ENCODE measurements at places on chromosomes 6 and 20. TPM values are rescaled to one million over a fixed set of nuclear protein-coding genes. Genes with fewer than 3 reads are reported as not detected.
A peak's percentile ranks its signal among the peaks of the same experiment; 100 is the strongest.

DNA sequence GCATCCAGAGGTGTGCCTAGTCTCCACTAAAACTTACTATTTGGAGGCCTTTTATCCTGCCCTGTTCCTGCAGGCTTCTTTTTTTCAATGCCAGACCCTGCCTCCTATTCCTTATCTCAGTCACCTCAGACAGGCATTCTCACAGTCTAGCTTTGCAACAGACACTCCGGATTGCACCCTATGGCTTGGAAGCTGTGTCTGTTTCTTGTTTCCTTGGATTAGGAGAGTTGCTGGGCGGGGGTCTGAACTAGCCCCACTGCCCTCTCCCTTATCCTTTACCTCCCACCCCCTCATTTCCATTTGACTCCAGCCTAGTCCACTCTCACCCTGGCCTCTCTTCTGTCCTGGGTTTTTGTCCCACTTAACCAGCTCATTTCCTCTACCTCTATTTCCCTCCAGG is 228.1 kb upstream of the CITED2 start:
- no peak for DNase-seq

The NKAIN4 gene
- not detected for total RNA-seq

GRCh38 chr20:16124491-16124890 is 448.8 kb downstream of the KIF16B start:
- no peak for DNase-seq

DNA sequence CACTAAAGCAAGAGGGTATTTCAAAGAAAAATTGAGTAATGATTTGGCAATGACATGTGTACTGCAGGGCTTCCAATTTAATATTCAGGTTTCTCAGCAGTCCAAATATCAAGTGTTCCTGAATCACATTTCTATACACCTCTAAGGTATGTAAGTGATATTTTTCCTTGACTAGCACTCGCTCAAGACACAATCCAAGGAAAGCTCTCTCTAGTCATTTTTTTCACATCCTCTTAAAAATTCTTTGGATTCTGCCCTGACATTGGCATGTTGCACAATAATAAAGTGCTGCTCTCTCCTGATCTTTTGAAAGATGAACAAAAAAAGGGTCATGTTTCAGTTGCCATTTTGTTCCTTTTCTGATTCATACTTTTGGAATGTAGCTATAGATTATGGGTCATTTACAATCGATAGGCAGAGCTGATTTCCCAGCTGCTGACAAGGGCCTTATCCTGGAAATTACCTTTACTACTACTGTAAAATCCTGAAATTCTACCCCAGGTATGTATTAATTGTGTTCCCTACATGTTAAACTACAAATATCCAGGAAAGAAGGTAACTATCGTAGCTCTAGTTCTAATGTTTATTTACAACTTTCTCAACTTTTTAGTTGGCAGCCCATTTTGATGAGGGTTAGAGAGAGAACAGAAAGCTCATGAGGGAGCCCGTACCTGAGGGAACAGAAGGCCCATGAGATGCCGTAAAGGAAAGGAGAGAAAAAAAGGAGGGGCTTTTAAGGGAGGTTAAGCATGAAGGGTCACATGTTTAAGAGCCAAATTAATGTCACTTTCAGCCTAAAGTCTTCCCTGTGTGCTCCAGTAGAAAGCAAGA is 22.2 kb upstream of the ADGRG6 start:
- no peak for DNase-seq

The SSTR4 gene
- not detected for total RNA-seq

The CTAGE9 gene
- not detected for total RNA-seq

- no peak for DNase-seq
These were observed 111.1 kb downstream of the TBC1D32 start for GRCh38 chr6:121223212-121223611.

DNA sequence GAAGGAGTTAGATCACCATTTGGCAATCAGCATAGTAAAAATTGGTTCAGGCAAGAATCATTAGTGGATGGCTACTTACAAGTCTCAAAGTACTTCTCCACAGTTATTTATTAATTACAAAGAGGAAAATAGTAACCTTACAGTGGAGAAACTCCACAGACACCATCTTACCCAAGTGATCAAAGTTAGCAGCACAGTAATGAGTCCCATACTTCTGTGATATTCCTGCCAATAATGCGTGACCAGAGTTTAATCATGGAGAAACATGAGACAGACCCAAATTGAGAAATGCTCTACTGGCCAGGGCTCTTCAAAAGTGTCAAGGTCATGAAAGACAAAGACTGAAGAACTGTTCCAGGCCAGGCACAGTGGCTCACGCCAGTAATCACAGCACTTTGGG is 9.5 kb downstream of the TBC1D7 start:
- no peak for DNase-seq

The ALDH8A1 gene
- total RNA-seq: 4.1 TPM

- DNase-seq: peak; percentile 89
These were observed 8.6 kb upstream of the BTNL2 start for GRCh38 chr6:32415521-32416019.

- DNase-seq: no peak
These were observed 2.0 kb downstream of the LRRC1 start for GRCh38 chr6:53796791-53797190.

GRCh38 chr20:14667226-14667625 is 329.8 kb upstream of the FLRT3 start:
- DNase-seq: no peak

The ME1 gene
- total RNA-seq: 10.9 TPM

- no peak for DNase-seq
These were observed 375.8 kb downstream of the THBS2 start for GRCh38 chr6:168877821-168878282.

The HLA-B gene
- total RNA-seq: 862 TPM

- no peak for DNase-seq
These were observed 24.9 kb upstream of the NT5E start for GRCh38 chr6:85424981-85425380.

- no peak for DNase-seq
These were observed 514.0 kb upstream of the BTBD3 start for GRCh38 chr20:11403711-11404110.

DNA sequence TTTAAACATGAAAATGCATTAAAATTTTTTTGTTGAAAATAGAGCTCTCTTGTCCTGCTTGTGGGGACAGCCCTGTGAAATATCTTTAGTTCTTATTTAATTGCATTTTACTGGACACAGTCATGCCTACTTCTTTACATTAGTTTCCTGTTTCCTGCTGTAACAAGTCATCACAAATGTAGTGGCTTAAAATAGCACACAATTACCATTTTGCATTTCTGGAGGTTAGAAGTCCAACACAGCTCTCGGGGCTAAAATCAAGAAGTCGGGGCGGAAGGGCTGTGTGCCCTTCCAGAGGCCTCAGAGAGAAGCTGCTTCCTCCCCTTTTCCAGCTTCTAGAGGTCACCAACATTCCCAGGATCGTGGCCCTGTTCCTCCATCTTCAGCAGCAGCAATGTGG is 29.4 kb downstream of the PNLDC1 start:
- DNase-seq: no peak

DNA sequence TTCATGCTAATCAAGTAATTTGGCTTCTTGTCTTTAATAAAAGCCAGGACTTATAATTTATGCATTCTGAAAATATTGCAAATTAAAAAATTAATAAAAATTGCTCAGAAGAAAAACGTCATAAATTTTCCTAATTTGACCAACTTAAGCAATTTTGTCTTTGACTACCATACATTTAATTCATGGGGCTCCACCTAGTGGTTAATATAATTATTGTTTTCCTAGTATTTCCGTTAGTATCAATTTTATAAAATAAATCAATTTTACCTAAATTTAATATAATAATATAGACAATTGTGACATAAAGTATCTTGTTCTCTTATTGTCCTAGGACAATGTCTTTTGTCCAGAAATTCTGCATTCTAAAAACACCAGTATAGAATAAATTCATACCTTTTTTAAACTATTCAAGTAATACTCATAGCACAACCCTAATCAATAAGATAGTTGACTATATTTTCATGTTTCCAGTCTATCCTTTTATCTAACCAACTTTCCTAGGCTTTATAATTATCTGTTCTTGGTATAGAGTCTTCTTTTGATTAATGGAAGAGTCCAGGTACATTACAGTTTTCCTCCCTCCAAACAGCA is 319.9 kb downstream of the TRDN start:
- no peak for DNase-seq

- no peak for DNase-seq
These were observed 23.0 kb upstream of the MDFI start for GRCh38 chr6:41615311-41615710.

DNA sequence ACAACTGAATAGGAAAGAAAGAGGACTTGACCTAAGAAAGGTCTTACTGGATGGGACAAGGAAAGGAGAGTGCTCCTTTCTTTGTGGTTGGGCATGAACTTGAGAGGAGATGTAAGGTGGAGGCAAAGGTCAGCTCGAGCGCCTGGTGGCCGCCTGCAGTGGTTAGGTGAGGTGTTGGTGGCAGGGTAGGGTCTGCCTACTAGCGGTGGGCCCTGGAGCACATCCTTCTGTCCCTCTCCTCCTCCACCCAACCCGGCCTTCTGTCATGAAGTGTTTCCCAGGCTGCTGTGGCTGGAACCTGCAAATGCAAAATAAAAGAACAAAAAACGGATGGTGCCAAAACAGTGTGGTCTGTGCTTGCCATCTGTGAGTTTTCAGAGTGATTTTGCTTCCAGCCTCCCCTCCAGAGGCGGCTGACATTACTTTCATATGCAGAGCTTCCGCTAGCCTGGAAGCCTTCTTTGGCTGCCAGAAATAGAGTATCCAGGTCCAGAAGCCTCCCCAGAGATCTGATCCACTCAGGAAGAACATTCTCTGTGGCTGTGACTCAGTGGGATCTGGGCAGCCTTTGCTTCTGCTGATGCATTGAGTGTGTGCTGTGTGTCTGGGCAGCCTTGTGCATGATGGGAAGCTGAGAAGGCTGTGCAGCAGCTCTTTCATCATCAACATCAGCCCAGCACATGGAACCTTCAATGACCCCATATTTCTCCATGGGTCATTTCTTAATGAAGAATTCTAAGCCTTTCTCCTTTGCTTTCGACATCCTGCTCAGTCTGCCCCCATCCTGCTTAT is 79.8 kb upstream of the FAM184A start:
- no peak for DNase-seq

The CRYBG1 gene
- total RNA-seq: 12.7 TPM

GRCh38 chr6:32070814-32071543 is 32.8 kb downstream of the CYP21A2 start:
- peak; percentile 84 for DNase-seq

- DNase-seq: no peak
These were observed 469 bp downstream of the TFAP2C start for GRCh38 chr20:56629464-56630085.

The TPBG gene
- 20.1 TPM for total RNA-seq

The ANGPT4 gene
- 0.33 TPM for total RNA-seq

The MUCL3 gene
- total RNA-seq: not detected

- DNase-seq: no peak
These were observed 157.4 kb downstream of the OGFRL1 start for GRCh38 chr6:71446057-71446456.

DNA sequence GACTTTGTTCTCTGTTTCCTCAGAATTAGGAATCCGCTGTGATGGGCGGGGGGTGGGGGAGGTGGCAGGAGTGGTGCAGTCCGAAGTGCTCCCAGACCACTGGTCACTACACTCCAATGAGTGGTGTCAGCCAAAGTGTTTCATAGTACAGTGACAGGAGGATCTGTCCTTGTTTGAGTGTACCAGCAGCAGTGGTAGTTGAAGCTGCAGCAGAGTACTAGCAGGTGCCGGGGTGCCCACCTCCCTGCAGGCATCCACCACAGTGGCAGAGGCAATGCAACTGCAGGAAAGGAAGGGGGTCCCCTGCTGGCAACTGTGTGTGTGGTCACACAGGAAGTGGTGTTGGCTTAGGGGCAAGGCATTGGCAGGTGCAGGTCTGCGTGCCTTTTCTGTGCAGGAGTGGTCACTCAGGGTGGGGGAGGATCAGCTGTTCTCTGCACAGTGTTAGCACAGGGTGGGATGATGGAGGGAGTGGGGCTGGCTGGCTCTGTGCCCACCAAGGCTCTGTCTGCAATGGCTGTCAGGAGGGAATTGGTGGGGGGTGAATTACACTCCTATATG is 9.7 kb downstream of the HLA-DOB start:
- DNase-seq: no peak

GRCh38 chr6:135145063-135145800 is 35.9 kb upstream of the MYB start:
- DNase-seq: no peak

The CLPSL2 gene
- not detected for total RNA-seq

DNA sequence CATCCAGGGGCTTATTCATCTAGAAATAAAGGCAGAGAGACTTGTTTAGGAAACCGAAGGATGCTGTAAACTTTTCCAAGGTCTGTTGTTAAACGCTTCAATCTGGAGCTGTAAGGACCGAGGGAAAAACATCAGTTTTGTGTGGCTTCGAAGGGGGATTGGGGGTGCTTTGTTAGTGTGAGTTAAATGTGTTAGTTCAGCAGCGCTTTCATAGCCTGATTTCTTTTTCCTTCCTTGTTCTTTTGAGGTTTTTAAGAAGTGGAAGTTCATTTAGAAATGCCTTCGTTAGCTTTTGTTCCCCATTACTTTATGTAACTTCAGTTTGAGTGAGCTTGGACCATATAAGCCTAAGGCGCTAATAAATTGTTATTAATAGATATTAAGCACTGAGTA is 1.5 kb downstream of the ANKS1A start:
- DNase-seq: no peak

The MMP24 gene
- 1.2 TPM for total RNA-seq

DNA sequence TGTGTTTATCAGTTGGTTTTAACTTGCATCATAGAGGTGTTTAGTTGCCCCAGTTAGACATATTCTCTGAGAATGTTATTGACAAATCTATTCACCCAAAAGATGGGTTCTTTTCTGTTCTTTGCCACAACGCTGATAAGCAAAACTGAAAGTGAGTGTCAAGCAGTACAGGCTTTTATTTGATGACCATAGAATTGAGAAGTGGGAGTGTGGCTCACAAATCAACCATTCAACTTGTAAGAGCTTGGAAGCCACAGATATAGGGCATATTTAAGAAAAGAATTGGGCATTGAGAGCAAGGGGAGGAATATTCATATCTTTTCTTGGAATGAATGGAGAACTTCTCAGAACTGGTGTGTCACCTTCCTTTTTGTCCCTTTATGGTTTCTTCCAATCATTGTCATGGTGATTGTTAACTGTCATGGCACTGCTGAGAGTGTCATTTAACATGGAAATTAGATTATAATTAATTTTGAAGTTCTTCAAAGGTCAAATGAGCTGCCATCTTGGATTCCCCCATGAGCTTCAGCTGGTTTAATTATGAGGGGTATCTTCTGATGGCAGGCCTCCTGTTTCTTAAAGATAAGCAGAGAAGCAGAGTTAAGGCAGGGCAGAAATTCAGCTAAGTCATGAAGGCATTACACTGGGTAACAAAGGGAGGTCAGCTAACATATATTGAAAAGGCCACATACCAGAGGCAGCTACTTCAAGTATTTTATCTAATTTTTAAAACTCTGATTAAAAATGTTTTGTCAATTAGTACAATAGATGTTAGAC is 254.0 kb upstream of the HTR1E start:
- DNase-seq: no peak

GRCh38 chr6:47853766-47854165 is 71.9 kb downstream of the OPN5 start:
- DNase-seq: no peak

- DNase-seq: no peak
These were observed 27.6 kb upstream of the RIMS4 start for GRCh38 chr20:44837946-44838345.

The MAS1 gene
- total RNA-seq: 0.12 TPM

- no peak for DNase-seq
These were observed 585.2 kb downstream of the HAO1 start for GRCh38 chr20:7355051-7355450.

Data from aorta (tissue), 5 donors.